Dermis lymphatic vessel endothelial cell (primary cell): ENCODE measurements at places on chromosomes 11 and 22. TPM values are rescaled to one million over a fixed set of nuclear protein-coding genes. Genes with fewer than 3 reads are reported as not detected.

SHANK3 gene
- total RNA-seq: 9.4 and 17.3 TPM in 2 replicates

VWCE gene
- total RNA-seq: 1.1 and 1.3 TPM in 2 replicates

DBX1 gene
- total RNA-seq: not detected in 2 replicates

LYVE1 gene
- total RNA-seq: 208 and 386 TPM in 2 replicates

OR2AG1 gene
- not detected in 2 replicates for total RNA-seq

CHRM4 gene
- under 0.01 and 0.09 TPM in 2 replicates for total RNA-seq

SYCE3 gene
- total RNA-seq: not detected in 2 replicates
